ENCODE measurements at places on chromosomes 2 and 18.

DNA sequence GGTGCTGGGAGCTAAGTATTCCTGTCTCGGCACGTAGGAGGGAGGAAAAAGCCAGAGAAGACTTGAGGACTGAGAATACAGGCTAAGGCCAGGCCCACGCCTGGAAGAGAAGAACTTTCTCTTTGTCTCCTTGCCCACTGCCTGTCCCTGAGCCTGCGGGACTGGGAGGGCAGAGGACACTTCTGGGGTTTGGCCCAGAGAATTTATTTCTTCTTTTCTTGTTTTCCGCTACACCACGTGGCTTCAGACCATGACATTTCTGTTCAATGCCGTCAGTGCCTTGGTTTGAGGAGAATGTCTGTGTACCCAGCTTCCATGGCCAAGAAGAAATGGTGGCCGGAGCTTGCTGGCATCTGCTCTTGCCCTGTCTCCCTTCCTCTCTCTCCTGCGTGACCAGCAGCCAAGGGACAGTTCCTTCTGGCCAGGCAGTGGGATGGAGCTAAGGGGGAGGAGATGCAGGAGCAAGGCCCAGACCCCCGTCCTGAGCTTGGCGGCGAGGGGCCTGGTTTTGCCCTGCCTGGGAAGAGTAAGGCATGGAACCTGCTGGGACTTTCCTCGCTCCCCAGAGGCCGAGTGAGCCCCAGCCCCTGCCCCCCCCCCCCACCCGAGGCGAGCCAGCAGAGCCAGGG is 140.3 kb downstream of the KLHL29 start:
- DNase-seq, result no peak

GRCh38 chr18:8856212-8856611 is 150.9 kb downstream of the MTCL1 start:
- no peak for DNase-seq

DNA sequence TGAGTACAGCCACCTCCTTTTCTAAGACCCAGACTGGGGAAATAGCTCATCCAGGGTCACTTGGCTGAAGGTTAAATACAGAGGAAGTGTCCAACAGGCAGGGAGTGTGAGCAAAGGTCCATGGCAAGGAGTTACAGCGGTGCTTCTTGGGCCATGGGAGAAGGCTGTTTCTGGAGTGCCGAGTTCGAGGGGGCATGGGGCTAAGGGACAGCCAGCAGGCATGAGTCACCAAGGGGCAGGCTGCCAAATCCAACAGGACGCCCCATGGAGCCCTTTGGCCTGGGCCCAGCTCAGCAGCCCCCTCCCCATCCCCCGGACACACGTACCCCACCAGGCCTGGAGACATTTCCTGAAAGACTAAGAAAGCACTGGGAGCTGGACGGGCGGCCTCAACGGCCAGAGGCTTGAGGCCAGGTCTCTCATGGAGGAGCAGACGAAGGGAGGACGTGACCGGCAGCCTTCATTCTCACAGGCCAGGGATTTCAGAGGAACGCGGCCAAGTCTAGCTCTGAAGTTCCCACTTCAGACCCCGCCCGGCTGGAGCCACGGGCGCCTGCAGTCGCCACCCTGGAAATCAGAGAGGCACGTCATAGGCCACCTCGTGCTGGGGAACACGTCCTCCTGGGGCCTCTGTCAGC is 160.4 kb downstream of the SMAD7 start:
- DNase-seq, result peak; percentile 2

- DNase-seq, result no peak
Observed at GRCh38 chr2:233705911-233706506, 6.7 kb upstream of the UGT1A5 start.

DNA sequence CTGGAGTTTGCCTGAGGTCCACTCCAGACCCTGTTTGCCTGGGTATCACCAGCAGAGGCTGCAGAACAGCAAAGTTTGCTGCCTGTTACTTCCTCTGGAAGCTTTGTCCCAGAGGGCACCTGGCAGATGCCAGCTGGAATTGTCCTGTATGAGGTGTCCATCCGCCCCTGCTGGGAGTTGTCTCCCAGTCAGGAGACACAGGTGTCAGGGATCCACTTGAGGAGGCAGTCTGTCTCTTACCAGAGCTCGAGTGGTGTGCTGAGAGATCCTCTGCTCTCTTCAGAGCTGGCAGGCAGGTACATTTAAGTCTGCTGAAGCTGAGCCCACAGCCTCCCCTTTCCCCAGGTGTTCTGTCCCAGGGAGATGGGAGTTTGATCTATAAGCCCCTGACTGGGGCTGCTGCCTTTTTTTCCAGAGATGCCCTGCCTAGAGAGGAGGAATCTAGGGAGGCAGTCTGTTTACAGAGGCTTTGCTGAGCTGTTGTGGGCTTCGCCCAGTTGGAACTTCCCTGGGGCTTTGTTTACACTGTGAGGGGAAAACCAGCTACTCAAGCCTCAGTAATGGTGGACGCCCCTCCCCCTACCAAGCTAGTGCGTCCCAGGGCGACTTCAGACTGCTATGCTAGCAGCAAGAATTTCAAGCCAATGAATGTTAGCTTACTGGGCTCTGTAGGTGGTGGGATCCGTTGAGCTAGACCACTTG is 34.7 kb downstream of the TFPI start:
- no peak for DNase-seq

DNA sequence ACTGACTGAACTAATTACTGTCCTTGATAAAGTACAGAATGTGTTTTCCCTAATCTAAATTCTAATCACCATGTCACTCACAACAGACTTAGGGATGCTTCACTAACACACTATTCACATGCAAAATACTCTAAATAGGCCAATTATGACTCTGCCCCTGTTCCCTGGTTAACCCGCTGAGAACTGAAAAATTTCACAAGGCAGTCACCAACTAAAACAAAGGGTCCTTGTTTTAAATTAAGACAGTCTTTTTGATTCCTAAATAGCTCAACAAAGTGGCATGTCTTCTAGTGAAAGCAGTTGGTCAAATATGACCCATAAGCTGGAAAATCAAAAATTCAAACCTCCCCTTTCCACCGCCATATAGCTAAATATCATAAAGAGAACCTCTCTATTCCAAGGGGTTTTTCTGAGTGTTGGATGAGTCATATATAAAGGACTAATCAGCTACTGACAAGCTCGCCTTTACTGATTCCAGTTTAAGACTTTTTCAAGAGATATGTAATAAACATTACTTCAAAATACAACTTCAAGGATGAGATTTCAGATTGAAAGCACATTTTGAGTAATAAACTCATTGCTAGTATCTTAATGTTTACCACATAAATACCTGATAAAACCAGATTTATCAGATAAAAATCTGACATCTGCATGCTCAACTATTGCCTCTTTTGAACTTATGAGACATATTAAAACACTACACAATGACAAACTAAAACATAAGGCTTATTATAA is 235.8 kb downstream of the TCF4 start:
- no peak for DNase-seq

- no peak for DNase-seq
Observed at GRCh38 chr2:70706026-70706795, 61.8 kb downstream of the ADD2 start.

GRCh38 chr2:171441470-171441869 is 7.4 kb downstream of the DCAF17 start:
- no peak for DNase-seq

DNA sequence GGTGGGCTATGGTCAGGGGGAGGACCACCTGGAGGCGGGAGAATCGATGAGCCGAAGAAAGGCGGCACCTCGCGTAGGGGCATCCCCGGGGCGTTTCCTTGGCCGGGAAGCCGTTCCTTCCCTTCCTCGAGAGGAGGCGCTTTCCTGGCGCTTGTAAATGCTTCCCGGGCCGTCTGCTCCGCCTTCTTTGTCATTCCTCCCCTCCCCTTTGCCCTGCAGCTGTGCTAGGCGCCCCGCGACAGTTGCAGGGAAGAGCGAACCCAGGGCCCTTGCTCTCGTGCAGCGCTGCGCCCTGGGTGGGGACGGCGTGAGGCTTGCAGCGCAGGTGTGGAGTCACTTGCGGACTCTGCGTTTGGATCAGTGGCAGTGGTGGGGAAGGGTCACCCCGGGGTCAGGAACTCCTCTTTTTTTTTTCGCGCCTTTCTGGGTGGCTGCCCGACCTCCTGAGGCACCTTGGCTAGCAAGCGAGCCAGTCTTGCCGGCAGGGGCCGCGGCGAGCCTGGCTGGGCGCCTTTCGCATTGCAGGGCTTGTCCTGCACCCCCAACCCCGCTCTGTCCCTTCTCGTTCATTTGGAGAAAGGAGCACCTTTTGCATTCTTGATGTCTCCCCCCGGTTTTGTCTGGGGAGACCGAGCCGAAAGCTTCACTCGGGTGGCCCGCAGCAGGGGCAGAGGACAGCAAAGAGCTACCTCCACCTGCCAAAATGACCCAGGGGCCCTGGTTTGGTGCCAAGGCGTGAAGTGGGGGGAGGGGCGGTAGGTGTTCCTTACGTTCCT is 858 bp downstream of the KCNS3 start:
- peak; percentile 20 for DNase-seq

DNA sequence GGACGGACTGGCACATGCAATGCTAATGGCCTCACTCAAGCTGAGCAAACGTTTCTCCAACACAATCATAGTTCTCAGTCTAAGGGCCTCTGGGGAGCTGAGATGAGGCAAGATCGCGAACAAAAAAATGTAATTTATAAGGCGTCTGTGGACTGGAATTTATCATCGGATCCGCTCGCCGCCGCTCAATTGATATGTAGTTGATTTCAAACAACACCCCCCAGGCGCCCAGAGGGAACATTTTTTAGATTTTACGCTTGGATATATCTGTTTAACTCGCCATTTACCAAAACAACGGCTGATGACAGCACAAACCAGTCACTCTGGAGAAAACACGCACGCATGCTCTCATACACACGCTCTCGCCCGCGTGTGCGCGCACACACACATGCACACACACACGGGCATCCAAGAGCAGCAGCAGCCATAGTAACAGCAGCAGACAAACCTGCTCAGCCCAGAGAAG is 335.8 kb downstream of the SMAD2 start:
- DNase-seq, result no peak

DNA sequence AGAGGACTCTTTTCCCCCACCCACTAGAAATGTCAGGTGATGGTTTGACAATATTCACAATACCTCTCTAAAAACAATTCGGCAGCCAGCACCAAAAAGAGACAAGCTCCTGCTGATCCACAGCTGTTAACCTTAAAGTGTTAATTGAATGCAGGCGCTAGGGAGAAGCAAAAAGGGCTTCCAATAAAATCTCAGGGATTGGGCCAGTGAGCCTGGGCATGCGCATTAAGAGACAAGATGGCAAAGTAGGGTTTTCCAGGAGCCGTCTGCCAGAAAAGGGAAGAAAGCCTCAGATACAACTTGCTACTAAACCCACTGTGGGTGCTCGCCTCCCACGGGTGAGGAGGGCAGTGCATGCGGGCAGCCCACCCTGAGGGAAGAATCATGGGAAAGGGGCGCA is 98.8 kb downstream of the HS6ST1 start:
- DNase-seq, result no peak

DNA sequence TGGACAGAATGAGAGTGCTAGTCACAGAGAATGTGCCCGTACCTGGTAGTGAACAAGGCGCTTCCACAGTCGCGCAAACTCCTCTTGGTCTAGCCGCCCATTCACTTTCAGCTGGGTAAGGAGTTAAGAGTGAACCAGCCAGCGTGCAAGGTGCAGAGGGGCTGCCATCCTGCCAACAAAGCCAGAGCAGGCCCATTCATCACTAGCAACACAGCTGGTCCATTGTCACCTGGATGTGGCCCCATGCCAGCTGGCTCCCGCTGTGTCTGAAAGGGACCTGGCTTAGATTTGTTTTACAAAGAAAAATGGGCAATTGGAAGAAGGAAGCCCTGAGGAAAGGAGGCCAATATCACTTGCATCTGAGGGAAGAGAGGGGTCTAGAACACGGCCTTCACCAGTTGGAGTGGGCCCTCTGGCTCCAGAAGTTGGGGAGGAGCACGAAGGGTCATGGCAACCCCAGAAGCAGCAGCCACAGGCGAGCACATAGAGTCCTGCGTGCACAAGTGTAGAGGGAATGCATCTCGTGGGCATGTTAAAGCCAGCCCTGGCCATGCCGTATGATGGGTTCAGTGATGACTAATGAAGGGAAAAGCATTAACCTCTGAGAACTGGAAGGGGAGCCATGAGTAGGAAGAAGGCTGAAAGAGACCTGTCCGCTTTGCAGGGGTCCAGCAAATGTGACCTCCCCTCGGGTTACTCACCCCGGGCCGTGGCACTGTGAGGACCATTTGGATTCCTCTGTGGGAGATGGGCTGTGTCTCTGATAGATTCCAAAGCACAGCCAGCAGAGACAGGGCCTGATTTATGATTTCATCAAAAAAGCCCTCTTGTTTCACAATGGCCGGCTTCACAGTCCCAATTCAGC is 70.6 kb downstream of the CAPN13 start:
- no peak for DNase-seq

GRCh38 chr2:194765723-194766122 is 891.3 kb upstream of the SLC39A10 start:
- no peak for DNase-seq

- DNase-seq, result peak; percentile 65
Observed at GRCh38 chr2:86368161-86368824, 30.9 kb upstream of the REEP1 start.

GRCh38 chr18:13216711-13217465 is 1.7 kb upstream of the LDLRAD4 start:
- DNase-seq, result peak; percentile 71

DNA sequence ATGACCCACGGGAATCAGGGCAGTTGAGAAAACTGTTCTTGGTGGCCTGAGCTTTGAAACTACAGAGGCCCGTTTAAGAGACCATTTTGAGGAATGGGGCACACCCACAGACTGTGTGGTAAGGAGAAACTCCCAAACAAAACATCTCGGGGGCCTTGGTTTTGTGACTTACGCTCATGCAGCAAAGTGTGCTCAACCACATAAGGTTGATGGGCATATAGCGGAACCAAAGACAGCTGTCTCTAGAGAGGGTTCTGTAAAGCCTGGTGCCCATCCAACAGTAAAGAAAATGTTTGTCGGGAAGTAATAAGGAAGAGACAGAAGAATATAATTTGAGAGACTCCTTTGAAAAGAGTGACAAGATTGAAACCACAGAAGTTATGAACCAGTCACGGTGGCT is 5.4 kb downstream of the MRO start:
- DNase-seq, result no peak

- DNase-seq, result no peak
Observed at GRCh38 chr2:47189635-47190034, 34.5 kb upstream of the STPG4 start.

- no peak for DNase-seq
Observed at GRCh38 chr2:191611614-191612013, 66.3 kb upstream of the NABP1 start.

DNA sequence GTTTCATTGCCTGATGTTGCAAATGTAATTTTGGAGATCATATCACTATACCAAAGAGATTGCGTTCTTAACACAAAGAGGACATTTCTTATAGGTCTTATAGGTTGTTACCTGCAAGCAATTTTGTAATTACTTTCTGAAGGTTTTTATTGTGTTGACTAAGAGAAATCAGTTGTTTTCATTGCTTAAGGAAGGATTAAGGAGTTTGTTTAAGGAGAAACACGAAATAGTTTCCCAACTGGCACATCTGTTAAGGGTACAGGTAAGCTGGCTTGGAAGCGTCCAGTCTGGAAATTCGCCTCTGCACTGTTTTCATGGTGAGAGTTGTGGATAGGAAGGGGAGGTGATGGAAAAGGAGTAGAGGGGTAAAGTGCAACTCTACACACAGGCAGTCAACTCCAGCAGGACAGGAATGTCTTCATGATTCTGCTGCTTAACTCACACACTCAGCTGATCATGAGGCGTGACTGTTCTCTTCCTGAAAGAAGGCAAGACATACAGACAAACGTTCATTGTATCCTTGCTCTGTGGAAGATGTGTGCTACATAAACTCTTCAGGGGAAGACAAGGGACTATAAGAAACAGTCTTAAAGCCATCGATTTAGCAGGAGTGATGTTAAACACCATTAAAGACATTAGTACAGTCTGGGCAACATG is 61.4 kb upstream of the ACSL3 start:
- DNase-seq, result no peak

Data from activated CD4-positive, alpha-beta T cell treated with anti-CD3 and anti-CD28 coated beads for 36 hours (primary cell).